ENCODE measurements at places on chromosomes 3 and 15. TPM values are rescaled to one million over a fixed set of nuclear protein-coding genes. Genes with fewer than 3 reads are reported as not detected.

The THUMPD3 gene
- 41.7 TPM for total RNA-seq

The ZNF662 gene
- not detected for total RNA-seq

The HGD gene
- not detected for total RNA-seq

The CNTN6 gene
- total RNA-seq: 8.3 TPM

The WNT7A gene
- not detected for total RNA-seq

The ANKRD34C gene
- 0.07 TPM for total RNA-seq

The TMC3 gene
- total RNA-seq: not detected

The NEDD4 gene
- total RNA-seq: 28.4 TPM

The P2RY12 gene
- total RNA-seq: not detected

The ADAMTS7 gene
- 144 TPM for total RNA-seq

The MYRIP gene
- total RNA-seq: not detected

The COL6A5 gene
- not detected for total RNA-seq

The KBTBD12 gene
- not detected for total RNA-seq

The CHRD gene
- total RNA-seq: 1.5 TPM

The C3orf49 gene
- not detected for total RNA-seq

The GOLGA8G gene
- not detected for total RNA-seq

The EPB42 gene
- total RNA-seq: not detected

The USP13 gene
- total RNA-seq: 17.2 TPM

The ACKR2 gene
- total RNA-seq: 0.41 TPM
